Suprapubic skin (tissue), 4 donors: ENCODE measurements at places on chromosomes 2 and 18. TPM values are rescaled to one million over a fixed set of nuclear protein-coding genes. Genes with fewer than 3 reads are reported as not detected.
A peak's percentile ranks its signal among the peaks of the same experiment; 100 is the strongest.

Gene CYRIA
- total RNA-seq, result 3.6 TPM

Gene MC5R
- not detected for total RNA-seq

Gene UGT1A3
- 3.0 TPM for total RNA-seq

Gene KLHL41
- total RNA-seq, result 0.68 TPM

Gene CPO
- total RNA-seq, result not detected

- no peaks in the 10 kb centered on the region for H3K36me3 ChIP-seq
- H3K27ac ChIP-seq, result no peak overlapping the region
- no peaks in the 10 kb centered on the region for H3K27me3 ChIP-seq
- H3K4me3 ChIP-seq, result no peak overlapping the region
- H3K4me1 ChIP-seq, result no peaks in the 10 kb centered on the region
These were observed 373.0 kb downstream of the NRXN1 start for GRCh38 chr2:50658883-50659282.

- DNase-seq, result no peak
- H3K4me3 ChIP-seq, result no peak overlapping the region
- no peaks in the 10 kb centered on the region for H3K27me3 ChIP-seq
- no peaks in the 10 kb centered on the region for H3K36me3 ChIP-seq
- H3K27ac ChIP-seq, result no peak overlapping the region
These were observed 18.4 kb upstream of the YES1 start for GRCh38 chr18:830315-830901.

GRCh38 chr2:200435379-200435778, 74.5 kb downstream of the KCTD18 start:
- no peak overlapping the region for H3K27ac ChIP-seq
- H3K27me3 ChIP-seq, result no peaks in the 10 kb centered on the region
- H3K36me3 ChIP-seq, result peaks cover 10% of the 10 kb centered on the region
- no peak overlapping the region for H3K4me3 ChIP-seq

DNA sequence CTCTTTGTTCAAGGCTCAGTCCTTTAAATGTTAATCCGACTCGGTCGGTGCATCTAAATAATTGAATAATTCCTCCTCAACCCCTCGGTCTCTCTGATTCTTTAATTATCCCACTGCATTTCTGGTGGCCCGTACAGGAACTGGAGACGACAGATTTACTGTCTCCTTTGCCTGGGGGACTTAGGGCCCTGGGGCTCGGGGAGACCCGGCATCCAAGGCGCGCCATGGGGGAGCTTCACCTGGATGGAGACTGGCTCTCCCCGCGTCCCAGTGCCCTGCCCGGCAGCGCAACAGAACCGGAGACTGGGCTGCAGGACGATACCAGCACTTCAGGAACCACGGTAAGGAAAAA, 47.7 kb upstream of the SELENOI start:
- peak overlapping the region; percentile 87 for H3K27ac ChIP-seq
- no peaks in the 10 kb centered on the region for H3K36me3 ChIP-seq
- peaks cover 49% of the 10 kb centered on the region for H3K4me1 ChIP-seq
- peak overlapping the region; percentile 66 for H3K4me3 ChIP-seq
